Activated T-cell treated with anti-CD3 and anti-CD28 coated beads, Interleukin-2, amount 50 U/mL, for 4 hours (primary cell): ENCODE measurements at places on chromosomes 12 and 14. TPM values are rescaled to one million over a fixed set of nuclear protein-coding genes. Genes with fewer than 3 reads are reported as not detected.

GRCh38 chr12:116382686-116383530 is 105.4 kb upstream of the MED13L start:
- no peak for DNase-seq

The METTL3 gene
- total RNA-seq, result 47.7 TPM

DNA sequence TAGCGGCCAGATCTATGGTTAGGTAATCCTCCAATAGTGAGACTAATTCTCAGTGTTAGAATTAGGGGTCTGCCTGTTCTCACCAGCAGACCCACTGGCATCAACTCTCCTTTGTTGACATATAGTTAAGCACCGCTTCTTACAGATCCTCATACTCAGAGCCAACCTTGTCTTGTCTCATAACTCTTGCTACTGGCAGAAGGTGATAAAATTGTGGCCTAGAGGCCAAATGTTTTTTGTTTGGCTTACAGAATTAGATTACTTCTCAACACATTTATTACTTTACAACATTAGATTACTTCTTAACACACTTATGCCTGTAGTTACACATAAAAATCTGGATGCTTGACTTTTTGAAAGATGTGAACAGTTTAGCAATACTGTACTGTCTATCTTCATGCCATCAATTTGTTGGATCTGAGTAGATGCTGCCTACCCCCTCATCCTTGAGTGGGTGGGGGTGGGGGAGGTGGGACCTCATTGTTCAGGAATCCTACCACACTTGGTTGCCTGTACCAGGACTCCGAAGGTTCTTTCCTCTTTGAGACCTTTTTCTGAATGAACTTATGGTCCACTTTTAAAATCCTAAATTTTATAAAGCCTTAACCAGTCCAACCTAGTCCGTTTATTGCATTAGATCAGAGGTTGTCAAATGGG is 7.0 kb downstream of the MTHFD1 start:
- DNase-seq, result no peak

GRCh38 chr12:129540249-129540648 is 363.6 kb downstream of the TMEM132D start:
- DNase-seq, result no peak

The TTC6 gene
- not detected for total RNA-seq

The B3GNT4 gene
- total RNA-seq, result 0.43 TPM

- no peak for DNase-seq
Measured at GRCh38 chr12:1869145-1869544, 48.8 kb downstream of the LRTM2 start.

GRCh38 chr14:20469890-20470602 is 840 bp downstream of the PNP start:
- peak; percentile 40 for DNase-seq

DNA sequence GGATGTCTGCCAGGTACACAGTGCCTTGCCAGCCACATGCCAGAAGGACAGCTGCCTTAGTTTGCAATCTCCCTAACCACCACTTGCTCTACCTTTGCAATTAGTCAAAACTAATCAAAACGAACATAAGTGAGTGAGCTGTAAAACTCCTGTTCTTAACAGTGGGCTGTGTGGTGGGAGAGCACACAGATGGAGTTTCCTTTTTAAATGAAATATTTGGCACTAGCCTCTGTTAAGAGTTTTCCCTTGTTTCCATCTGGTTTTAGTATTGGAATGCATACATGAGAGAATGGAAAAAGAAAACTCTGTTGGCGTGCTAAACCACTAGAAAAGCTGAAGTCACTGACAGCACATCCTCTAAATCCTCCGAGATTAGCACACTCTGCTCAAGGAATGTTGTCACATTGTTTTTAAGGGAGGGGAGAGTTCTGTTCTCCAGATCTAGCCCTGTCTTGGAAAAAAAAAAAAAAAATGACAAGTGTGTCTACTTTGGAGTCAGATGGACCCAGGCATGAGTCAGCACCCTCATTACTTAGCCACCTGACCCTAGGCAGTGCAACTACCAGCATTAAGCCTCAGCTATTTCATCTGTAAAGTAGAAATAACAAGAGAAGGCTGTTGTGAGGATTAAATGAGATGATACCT is 83.9 kb downstream of the STXBP6 start:
- DNase-seq, result no peak

- DNase-seq, result no peak
Measured at GRCh38 chr14:92532490-92533163, 19.0 kb downstream of the RIN3 start.

- no peak for DNase-seq
Measured at GRCh38 chr12:131035245-131035681, 81.6 kb downstream of the ADGRD1 start.

DNA sequence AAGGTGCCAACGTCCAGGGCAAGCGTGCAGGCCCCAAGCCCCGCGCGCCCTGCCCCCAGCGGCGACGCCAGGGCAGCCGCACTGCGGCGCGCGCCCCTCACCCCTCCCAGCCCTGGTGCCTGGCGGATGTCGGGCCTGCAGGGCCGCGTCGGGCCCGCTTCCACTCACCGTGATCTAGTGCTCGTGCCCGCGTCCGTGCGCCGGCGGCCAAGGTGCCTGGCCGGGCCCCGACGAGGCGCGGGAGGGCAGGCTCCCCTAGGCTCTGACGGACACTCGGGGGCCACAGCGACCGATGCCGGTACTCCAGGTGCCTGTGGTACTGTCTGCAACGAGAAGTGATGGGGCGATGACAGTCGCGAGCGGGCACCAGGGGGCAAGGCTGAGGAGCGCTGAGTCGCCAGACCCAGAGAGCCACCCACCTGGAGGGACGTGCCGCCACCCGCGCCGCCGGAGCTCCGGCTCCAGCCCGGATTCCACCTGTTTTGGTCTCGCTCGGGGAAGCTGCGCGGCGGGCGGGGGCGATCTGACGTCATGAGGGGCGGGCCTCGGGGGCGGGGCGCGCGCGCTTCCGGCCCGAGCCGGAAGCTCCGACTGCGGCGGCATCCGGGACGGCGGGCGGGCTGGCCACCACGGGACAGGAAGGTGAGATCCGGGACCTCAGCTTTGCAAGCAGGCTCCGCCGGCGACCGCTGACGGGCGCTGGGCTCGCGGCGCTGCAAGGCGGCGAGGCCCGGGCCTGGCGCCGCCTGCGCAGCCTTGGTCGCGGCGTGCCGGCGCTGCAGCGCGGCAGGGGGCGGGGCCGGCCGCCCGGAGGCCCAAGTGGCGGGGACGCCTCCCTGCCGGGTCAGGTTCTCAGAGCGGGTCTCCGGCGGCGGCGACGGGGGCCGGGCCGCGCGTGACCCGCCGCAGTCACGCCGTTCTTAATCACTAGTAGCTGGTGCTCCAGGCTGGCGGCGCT is at the start of the genes LYSET and MOAP1:
TSS of gene LYSET (plus strand) at position 927 of the 958 bp plus-strand sequence. CDS start 89 bp downstream, outside the sequence.
TSS of gene MOAP1 (minus strand) at position 507 of the 958 bp plus-strand sequence. CDS start 655 bp downstream, outside the sequence.
- peak; percentile 84 for DNase-seq

The GLI1 gene
- 0.46 TPM for total RNA-seq

GRCh38 chr12:129466499-129466898 is 437.3 kb downstream of the TMEM132D start:
- no peak for DNase-seq
